ENCODE measurements at places on chromosomes 3 and 15.
A peak's percentile ranks its signal among the peaks of the same experiment; 100 is the strongest.

DNA sequence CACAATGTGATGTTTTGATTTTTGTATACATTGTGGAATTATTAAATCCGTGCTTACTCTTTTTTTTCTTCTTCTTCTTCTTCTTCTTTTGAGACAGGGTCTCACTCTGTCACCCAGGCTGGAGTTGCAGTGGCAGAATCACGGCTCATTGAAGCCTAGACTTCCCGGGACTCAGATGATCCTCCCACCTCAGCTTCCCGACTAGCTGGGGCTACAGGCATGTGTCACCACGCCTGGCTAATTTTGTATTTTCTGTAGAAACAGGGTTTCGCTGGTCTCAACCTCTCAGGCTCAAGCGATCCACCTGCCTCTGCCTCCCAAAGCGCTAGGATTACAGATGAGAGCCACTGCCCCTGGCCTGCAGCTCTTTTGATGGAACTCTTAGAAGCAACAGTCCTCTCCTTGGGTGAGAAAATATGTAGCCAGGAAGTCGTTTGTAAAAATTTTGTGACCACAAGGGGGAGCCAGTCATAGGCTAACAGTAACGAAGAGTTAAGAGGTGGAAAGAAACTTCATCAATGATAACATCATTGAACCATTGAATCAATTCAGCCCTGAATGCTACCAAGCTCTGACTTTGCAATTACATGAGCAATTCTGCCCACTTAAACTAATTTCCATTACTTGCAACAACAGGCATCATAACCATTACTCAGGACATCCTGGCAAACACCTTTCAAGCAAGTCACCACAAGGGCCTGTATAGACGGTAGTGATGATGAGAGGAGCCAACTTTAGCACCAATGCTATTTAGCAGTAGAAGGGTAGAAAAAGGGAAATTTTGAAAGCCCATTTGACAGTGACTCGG, 16.7 kb upstream of the CMTM7 start:
- DNase-seq, result peak; percentile 65

- DNase-seq, result no peak
Measured at GRCh38 chr3:16124636-16125035, 49.8 kb upstream of the GALNT15 start.

DNA sequence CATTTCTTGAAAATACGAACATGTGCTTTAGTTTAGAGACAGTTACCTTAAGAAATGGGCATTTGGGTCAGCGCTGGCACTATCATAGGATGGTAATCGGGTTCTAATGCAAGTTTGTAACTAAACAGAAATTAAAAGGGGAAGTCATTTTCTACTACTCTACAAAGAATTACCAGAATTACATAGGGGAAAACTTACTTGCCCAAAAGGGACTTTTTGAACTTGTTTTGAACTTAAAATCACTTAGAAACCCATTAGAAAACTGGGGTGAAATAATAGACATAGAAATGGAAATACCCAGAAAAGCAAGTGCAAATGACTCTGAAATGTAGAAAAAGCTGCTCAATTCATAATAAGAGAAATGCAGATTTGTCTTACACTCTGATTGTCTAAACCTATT, 44.9 kb downstream of the SPATA16 start:
- no peak for DNase-seq

DNA sequence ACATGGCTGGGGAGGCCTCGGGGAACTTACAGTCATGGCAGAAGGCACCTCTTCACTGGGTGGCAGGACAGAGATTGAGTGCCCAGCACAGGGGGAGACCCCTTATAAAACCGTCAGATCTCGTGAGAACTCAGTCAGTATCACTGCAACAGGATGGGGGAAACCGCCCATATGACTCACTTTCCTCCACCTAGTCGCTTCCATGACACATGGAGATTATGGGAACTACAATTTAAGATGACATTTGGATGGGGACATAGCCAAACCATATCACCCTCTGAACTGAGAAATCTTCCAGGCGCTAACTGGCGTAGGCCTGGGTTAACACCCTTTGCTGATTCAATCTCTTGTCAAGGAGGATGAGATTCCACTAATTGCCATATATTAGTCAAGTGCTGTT, 392.3 kb downstream of the FEZF2 start:
- no peak for DNase-seq

DNA sequence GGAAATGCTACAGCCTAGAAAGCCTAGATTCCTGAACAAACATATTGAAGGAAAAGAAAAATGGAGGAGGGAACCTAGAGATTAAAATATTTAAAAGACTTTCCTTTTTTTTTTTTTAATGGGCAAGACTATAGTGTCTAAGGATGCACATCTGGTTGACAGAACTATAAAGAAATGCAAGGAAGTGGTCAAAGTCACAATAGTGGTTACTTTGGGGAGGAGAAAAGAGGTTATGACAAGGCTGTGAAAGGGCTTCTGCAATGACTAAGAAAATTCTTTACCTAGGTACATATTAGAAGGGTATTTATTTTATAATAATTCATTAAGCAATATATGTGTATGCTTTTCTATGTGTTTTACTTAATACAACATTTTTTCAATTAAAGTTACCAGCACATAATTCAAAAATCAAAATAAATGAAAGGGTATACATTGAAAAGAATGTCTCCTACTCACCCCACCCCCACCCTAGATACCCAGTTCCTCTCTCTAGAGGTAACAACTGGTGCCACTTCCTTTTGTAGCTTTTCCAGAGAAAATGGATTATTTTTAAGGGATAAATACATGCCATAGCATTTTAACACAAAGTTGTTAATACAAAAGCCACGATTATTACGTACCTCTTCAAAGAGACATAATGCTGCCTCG, 70.1 kb downstream of the HERC1 start:
- no peak for DNase-seq

DNA sequence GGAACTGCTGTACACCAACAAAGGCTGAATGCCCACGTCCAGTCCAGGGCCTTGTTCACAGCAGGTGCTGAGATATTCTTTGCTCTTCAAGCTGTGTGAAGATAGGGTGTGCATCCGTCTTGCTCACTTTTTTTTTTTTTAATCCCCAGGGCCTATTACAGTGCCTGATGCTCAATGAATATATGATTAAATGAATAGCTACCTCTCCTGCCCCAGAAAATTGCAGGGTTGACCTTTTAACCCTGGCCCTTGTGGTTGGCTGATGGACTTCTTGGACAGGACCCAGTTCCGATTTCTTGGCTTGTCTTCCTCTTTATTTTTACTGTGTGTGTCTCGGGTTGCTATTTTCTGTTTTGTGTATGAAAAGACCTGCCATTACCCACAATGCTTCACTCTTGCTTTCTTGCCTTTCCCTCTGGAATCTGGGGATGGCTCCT, 2.9 kb upstream of the FYTTD1 start:
- DNase-seq, result no peak

GRCh38 chr3:186823386-186823785, 17.1 kb upstream of the RFC4 start:
- no peak for DNase-seq

DNA sequence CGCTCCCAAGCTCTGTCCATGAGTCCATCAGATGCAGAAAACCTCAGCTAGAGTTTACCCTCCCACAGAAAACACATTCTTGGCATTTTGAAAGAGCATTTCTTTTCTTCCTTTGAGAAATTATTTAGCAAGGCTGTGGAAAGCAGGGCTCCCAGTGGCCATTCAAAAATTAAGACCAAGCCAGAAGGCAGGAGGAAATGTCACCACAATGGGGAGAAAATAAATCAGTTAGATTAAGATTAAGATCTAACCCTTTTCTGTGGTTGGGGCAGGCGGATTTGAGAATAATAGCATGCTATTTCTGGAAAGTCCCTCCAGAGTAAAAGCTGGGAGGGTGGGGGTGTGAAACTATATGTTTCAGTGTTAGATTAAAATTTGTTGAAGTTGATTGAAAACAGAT, 20.2 kb downstream of the LRIG1 start:
- DNase-seq, result no peak

GRCh38 chr15:81308260-81308659, 15.7 kb downstream of the STARD5 start:
- no peak for DNase-seq

- no peak for DNase-seq
Measured at GRCh38 chr3:192896208-192896607, 21.4 kb downstream of the MB21D2 start.

DNA sequence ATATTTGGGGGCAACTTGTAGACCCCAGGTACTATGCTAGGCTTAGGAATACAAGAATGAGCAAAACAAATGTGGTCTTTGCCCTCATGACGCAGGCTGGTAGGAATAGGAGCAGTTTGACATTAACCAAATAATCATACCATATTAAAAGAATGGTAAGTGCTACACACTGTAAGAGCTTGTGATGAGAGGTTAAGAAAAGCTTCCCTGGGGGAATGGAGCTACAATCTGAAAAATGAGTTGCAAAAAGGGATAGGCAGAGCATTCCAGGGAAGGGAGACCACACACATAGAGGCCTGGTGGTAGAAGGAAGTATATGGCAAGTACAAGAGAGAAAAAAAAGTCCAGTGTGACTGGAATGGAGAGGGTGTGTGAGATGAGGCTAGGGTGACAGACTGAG, 37.3 kb downstream of the TMOD3 start:
- DNase-seq, result no peak
